ENCODE measurements at places on chromosomes 4 and X. TPM values are rescaled to one million over a fixed set of nuclear protein-coding genes. Genes with fewer than 3 reads are reported as not detected.

The RHOXF2 gene
- total RNA-seq, result not detected

The CLNK gene
- not detected for total RNA-seq

The TCEAL7 gene
- not detected for total RNA-seq

The SRP72 gene
- 131 TPM for total RNA-seq

The UCP1 gene
- not detected for total RNA-seq

The TRIML2 gene
- total RNA-seq, result not detected

All from activated CD8-positive, alpha-beta T cell treated with anti-CD3 and anti-CD28 coated beads, Interleukin-2, amount 10 ng/mL, durations not matched to agents 7 days and 5 days (primary cell).